ENCODE measurements at places on chromosomes 7 and 10.

DNA sequence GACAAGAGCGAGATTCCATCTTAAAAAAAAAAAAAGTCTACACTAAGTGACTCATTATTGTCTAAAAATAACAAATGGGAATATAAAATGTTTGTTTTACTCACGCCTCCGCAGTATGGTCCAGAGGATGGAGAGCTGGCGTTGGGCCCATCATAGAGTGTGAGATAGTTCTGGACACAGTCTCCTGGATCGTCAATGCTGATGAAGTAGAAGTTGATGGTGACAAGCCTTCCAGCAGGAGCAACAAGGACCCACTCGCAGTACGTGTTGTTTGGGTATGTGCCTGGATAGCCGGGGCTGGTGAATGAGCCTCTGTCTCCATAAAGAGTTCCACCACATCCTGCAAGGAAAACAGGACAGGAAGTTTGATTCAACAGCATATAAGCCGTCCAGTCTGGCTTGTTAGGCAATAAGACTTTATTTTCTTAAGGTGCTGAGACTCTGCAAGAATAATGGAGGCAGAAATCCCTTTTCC, 11.5 kb upstream of the RSU1 start:
- no peak for DNase-seq

GRCh38 chr10:83153714-83154113, 985.6 kb upstream of the GHITM start:
- no peak for DNase-seq

- no peak for DNase-seq
Observed at GRCh38 chr7:93574269-93574645, 267 bp downstream of the CALCR start.

- no peak for DNase-seq
Observed at GRCh38 chr10:60042914-60043313, 136.6 kb upstream of the CCDC6 start.

All from NCI-H2081 treated with DMSO at 0.1 percent for 48 hours (cell line).